ENCODE measurements at places on chromosomes 16 and 17. TPM values are rescaled to one million over a fixed set of nuclear protein-coding genes. Genes with fewer than 3 reads are reported as not detected.
A peak's percentile ranks its signal among the peaks of the same experiment; 100 is the strongest.

- DNase-seq: peak; percentile 44
Measured at GRCh38 chr16:29708917-29709600, 30.1 kb downstream of the QPRT start.

GRCh38 chr16:11386791-11387546 is 41.7 kb downstream of the RMI2 start:
- DNase-seq: peak; percentile 87

- no peak for DNase-seq
Measured at GRCh38 chr16:48250520-48251278, 3.4 kb upstream of the ABCC11 start.

DNA sequence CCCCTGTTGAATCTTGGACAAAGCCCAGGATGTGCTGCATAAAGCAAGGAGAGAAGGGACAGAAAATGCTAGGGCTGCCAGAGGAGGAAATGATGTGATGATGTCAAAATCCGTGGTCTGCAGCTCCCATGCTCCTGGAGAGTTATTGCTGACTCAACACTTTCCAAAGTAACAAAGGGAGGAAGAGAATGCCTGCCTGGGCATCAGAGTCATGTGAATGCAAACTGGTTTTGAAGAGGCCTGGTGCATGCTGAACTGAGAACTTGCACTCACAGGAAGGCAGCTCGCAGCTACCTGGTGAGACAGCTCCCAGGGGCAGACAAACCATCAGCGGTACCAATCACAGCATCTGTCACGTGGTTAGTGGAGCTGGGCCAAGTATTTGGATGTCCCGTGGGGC is 2.8 kb downstream of the MARVELD3 start:
- DNase-seq: no peak

- no peak for DNase-seq
Measured at GRCh38 chr17:80352991-80353665, 61.8 kb upstream of the ENDOV start.

GRCh38 chr16:4212934-4213296 is 29.0 kb downstream of the SRL start:
- DNase-seq: no peak

DNA sequence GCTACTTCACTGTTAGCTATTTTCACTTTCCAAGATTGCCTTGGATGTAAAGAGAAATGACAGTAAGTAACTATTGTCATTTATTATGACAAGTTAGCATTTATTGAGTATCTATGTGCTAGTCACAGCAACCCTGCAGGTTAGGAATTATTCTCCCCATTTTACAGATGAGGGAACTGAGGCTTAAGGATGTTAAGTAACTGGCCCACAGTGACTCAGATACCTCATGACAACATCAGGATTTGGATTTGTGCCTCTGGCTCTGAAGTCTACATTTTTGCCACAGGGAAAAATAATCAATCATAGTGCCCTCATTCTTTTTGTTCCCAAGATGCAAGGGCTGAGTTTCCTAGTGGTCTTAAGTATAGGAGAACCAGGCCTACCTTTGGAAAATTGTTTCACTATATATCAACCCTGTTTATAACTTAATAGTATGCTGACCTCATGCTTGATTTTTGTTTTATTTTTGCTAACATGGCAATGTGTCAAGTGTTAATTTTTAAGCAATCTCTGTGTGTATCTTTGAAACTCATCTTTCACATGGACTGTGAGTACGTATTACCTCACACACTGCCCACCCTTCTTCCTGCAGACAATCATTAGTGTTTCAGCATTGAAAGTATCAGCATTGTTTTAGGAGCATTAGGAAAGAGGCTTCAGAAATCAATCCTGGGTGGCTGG is 105.0 kb downstream of the TANGO6 start:
- DNase-seq: no peak

DNA sequence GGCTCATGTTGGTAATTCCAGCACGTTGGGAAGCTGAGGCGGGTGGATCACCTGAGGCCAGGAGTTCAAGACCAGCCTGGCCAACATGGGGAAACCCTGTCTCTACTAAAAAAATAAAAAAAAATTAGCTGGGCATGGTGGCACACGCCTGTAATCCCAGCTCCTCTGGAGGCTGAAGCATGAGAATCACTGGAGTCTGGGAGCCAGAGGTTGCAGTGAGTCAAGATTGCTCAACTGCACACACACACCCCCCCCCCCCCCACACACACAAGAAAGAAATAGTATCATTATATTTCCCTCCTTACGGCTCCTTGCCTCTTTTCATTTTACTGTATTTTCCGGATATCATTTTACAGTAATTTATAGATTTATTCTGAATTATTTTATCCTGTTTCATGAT is 963.1 kb upstream of the GOT2 start:
- no peak for DNase-seq

GRCh38 chr16:68425498-68426346 is 22.6 kb downstream of the SMPD3 start:
- no peak for DNase-seq

DNA sequence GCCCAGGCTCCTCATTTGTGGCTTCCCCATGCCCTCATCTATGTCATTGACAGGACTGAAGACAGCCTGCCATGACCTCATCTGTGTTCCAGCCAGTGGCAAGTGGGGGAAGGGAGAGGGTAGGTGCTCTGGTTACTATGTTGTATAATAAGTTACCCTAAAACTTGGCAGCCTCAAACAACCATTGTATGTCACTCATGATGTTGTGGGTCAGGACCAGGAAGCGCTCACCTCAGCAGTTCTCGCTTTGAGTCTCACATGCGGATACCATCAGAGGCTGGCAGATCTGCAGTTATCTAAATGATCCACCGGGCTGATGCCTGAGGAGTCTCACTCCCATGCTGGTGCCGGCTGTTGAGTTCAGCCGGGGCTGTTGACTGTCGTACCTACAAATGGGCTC is 89.0 kb upstream of the TMEM97 start:
- no peak for DNase-seq

DNA sequence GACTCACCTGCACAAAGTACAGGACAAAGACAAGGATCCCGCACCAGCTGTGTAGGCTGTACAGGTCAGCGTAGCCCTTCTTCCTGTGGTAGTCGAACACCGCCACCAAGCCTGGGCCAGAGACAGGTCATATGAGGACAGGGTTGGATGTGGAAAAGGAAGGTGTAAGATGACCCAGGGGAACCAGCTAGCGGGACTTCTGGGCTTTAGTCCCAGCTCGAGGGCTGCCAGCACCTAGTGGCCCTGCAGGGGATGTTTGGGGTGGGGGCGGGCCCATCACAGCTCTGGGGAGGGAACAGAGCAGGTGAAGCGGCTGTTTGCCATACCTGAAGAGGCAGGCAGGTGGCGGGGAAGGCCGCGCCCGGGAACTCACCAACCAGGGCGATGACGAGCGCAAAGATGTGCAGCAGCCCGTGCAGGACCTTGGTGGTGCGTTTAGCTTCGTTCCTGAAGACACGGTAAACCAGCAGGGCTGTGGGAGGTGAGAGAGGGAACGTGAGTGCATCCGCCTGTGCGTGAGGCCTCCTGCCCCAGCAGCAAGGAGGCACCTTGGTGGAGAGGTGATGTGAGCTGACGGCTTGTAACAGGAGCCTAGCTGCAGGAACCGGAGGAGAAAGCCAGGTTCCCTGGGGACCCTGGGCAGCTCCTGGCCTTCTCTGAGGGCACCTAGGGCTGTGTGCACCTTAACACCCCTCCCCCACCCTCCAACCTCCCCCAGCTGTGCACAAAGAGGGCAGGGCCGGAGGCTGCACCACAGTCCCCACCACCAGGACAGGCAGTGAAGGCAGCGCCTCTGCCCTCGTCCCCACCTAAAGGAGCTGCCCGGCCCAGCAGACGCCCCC is 10.2 kb downstream of the CYB561 start:
- DNase-seq: no peak

DNA sequence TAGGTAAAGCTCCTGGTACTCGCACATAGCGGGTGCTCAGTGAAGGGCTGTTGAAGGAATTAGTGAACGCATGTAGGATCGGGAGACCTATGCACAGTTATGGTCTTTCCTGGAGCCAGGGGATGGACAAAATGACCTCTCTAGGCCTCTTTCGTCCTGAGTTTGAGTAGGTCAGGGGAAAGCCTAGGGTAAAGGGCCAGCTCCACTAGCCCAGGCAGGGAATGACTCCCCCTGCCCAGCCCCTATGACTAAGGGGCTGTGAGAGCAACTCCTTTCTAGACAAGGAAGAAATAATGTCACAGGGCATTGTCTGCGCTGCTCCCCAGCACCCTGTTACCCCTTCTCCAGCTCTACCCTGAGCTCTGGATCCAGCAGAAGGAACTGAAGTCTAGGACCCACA is 24.6 kb upstream of the FMNL1 start:
- DNase-seq: no peak

DNA sequence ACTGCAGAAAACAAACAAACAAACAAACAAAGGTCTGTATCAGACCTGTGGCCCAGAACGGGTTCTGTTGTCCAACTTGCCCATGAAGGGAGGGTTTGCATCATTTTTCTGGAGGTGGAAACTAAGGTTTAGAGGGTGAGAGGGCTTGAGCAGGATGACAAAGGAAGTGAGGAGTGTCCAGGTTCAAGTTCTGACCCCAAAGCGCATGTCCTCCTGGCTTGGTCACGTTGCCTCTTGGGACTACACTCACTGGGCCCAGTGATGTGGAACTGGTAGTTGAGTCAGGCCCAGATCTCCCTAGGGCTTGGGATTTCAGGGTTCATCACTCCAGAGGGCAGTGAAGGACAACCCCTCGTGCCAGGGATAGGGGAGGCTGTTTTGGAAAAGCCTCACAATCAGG is 1.8 kb downstream of the SREBF1 start:
- no peak for DNase-seq

DNA sequence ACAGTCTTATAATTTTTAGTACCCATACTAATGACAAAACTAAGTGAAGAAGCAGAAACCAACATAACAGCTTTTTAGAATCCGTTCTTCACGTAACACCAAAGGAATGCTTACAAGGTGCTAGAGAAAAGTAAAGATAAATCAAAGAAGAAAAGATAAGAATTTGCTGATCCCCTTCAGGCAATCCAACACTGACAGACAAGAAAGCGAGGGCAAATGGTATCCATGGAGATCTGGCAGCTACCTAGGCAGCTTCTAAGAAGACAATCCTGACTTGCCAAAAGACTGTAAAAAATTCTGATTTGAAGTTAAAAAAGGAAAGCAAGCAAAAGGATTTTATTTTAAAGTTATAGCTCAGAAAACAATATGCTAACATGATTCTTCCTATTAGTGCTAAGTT is 14.6 kb downstream of the BBS2 start:
- DNase-seq: no peak

GRCh38 chr17:50917418-50917743 is 51.2 kb upstream of the TOB1 start:
- DNase-seq: peak; percentile 21

DNA sequence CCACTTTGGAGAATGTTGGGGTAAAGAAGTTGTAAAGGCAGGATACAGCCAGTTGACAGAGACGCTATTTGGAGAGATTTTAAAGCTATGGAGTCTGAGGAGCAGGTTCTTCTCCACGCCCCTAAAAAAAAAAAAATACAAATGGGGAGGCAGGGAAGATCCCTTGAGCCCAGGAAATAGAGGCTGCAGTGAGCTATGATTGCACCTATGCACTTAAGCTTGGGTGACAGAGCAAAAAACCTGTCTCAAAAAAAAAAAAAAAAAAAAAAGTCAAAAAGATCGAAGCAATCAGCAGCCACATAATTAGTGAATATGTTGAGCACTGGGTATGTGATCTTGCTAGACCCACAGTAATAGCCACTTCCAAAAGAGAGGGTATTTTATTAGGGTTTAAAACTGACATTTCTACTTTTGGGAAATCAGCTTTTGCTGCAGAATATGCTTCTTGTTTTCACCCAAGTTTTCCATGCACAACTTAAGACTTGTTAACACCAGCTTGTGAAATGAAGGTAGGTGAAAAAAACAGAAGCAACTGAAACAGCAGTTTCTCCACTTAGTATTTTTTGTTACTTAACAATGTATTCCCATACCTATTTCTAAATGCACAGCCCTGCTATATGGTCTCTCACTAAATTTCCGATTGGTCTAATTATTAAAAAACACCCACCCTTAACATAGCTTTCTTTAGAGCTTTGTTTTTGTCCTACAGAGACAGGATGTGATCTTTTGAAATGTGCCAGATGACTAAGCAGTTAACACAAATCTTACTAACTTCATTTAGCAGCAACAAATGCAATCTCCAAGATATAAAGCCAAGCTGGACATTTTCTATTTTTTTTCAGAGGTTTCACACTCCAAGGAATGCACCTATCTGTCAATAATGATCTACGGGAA is 2.5 kb upstream of the ARL6IP1 start:
- DNase-seq: no peak

GRCh38 chr17:63842173-63842539 is 329 bp downstream of the SMARCD2 start:
- DNase-seq: no peak

GRCh38 chr16:66261826-66262225 is 104.7 kb upstream of the CDH5 start:
- no peak for DNase-seq

DNA sequence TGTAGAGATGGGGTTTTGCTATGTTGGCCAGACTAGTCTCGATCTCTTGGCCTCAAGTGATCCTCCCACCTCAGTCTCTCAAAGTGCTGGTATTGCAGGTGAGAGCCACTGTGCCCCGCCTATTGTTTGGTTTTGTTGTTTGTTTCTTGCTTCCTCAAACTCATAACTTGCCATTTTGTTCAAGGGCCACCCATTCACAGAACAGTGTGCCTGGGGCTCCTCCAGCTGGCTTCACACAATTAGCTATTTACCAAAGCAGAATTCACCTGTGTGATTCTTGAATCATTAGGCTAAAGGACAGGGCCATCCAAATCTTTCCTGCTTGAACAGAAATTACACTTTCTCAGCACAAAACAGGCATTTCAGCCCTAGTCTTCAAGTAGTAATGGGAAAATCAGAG is 7.2 kb downstream of the ABHD15 start:
- DNase-seq: no peak

DNA sequence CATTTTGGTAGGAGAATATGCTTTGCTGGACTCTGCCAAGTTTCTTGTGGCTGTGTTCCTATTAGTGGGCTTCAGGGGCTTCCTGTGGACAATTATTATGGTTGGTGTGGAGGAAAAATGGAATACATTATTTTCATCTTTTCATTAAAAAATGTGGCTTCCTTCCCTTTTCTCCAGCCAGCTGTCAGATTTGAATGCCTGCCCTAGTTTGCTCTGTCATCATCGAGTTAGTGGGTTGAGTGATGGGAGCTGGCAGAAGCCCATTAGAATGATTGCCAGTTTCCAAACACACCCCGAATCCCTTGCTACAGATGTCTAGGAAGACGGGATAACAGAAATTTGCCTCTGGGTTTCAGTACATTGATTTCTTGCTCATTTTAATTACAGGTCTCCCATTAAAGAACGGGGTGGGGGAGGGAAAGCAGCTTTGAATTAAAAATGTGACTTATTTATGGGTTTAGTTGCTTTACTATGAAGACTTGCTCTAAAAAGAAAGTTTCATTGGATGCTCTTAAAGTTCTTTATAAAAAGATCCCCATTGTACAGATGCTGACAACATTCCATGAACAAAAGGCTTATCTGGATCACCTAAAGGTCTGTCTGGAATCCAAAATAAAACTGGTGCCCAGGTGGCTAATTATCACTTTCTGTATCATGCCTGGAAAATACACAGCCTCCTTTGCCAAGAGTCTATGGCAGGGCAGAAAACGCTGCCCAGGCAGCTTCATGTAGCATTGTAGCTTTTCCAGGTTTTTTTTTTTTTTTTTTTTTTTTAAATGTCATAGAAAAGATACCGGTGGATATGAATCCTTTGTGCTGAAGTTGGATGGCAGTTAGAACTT is 103.6 kb downstream of the PRKCA start:
- no peak for DNase-seq

MFAP4 gene
- total RNA-seq: not detected

SNRNP25 gene
- 43.6 TPM for total RNA-seq

ZDHHC1 gene
- 2.2 TPM for total RNA-seq

ELMO3 gene
- total RNA-seq: not detected

KRTAP1-4 gene
- not detected for total RNA-seq

NEUROD2 gene
- total RNA-seq: not detected

PGAP6 gene
- 16.7 TPM for total RNA-seq

KIF2B gene
- total RNA-seq: not detected
